Fibroblast of skin of right quadriceps (primary cell): ENCODE measurements at places on chromosomes 5 and 9.
A peak's percentile ranks its signal among the peaks of the same experiment; 100 is the strongest.

DNA sequence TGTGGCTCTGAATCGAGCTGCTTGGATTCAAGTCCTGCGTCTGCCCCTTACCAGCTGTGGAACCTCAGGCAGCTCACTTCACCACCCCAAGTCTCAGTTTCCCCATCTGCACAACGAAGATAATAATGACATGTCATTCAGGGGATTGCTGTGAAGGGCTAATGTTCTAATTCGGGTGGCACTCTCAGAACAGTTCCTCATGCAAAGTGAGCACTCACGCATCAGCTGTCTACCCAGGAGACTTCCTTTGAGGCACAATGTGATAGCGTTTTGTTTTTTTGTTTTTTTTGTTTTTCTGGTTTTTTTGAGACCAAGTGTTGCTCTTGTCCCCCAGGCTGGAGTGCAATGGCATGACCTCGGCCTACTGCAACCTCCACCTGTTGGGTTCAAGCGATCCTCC, 56.4 kb downstream of the NTNG2 start:
- no peak for DNase-seq

GRCh38 chr5:8135742-8136141, 266.8 kb downstream of the MTRR start:
- DNase-seq: no peak

DNA sequence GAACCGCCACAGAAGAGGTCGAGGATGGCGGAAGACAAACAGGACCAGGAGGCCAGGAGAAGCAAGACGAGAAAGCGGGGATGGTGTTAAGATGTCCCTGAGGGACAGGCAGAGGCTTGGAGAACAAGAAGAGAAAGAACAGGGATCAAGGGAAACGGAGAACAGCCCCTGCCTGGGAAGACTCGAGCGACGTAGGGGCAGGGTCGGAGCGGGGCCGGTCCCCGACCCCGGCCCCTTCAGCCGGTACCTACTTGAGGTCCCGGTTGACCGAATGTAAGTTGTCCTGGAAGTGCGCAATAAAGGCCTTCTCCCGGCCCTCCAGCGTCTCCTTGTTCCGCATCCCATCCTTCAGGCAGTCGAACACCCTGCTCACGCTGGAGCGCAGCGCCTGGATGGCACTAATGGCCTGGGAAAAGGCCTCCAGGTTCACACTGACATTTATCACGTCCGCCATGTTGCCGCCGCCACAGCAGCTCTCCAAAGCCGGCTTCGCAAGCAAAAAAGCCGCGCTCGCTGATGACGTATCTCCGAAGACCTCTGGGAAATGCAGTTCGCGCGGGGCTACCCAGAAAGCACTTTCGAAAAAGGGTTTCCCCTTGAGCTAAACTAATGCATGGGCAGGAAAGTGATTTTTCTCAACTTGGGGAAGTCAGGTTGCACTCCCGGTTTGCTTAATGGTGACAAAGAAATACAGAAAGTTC, at the start of gene MED27:
TSS of gene MED27 (minus strand) at position 477 of the 701 bp plus-strand sequence. CDS start at position 454, 23 bp downstream.
- DNase-seq: peak; percentile 87

GRCh38 chr9:69324549-69325401, at the start of gene ENTREP1:
TSS of gene ENTREP1 (plus strand) at chr9:69325215. CDS start at chr9:69325310, 95 bp downstream.
- DNase-seq: peak; percentile 7

DNA sequence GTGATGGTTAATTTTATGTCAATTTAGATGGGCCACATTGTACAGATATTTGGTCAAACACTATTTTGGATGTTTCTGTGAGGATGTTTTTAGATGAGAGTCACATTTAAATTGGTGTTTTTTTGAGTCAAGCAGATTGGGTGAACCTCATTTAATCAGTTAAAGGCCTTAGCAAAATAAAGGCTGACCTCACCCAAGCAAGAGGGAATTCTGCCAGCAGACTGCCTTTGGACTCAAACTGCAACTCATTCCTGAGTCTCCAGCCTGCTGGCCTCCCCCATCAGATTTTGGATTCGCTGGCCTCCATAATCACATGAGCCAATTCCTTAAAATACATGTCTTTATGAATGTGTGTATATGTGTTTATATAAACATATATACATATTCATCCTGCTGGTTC, 282.7 kb upstream of the POU5F2 start:
- DNase-seq: no peak

GRCh38 chr9:106420511-106420944, 442.4 kb upstream of the ZNF462 start:
- peak; percentile 92 for DNase-seq

- DNase-seq: peak; percentile 23
These were observed 30.7 kb upstream of the IL31RA start for GRCh38 chr5:55820488-55820887.

GRCh38 chr5:108615216-108615615, 132.5 kb upstream of the FER start:
- DNase-seq: peak; percentile 48

GRCh38 chr9:126989847-126990842, 75.6 kb downstream of the RALGPS1 start:
- DNase-seq: no peak

GRCh38 chr5:120779674-120780073, 315.6 kb downstream of the PRR16 start:
- peak; percentile 37 for DNase-seq

DNA sequence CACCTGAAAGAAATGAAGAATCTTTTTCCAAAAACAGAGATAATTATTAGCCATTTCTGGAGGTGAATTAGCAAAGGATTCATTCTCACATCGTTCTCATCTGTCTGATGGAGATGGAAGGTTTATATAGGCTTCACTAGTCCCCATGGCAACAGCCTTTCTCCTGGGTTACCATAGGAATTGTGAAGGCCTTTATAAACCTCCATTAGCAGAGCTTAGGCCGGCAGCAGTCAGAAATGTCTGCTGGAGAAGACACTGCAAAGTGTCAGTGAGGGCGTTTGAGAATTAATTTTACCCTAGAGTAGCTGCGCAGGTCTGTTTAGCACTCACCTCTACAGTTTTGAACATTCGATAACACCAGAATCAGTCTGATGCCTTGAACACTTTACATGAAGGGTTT, 290.4 kb upstream of the NR4A3 start:
- DNase-seq: no peak

GRCh38 chr5:133682451-133682850, 70.1 kb upstream of the FSTL4 start:
- no peak for DNase-seq

DNA sequence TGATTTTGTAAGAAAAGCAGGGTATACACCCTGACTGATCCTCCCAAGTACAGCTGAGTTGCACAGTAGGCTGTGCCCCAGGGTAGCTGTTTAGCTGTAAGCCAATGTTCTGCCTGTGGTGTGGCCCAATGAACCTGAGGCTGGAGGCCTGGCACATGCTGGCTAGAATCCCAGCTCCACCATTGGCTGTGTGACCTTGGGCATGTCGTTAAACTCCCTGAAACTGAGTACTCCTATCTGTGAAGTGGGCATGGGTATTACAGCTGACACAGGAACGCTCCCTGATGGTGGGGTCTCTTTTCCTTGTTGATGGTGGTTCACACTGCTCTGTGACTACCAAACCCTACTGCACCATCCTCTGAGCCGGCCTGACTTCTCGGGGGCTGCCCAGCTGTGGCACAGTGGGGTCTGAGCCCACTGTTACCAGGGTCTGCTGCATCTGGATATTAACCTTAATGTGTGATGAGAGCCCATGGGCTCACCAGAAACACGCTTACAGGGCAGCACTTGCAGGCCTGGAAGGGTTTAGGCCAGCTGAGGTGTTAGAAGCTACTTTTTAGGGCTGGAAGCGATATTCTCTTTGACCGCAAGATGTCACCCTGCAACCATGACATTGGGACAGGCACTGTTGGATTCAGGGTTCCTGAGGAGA, 7.0 kb upstream of the GADD45G start:
- peak; percentile 54 for DNase-seq

- DNase-seq: no peak
These were observed 4.0 kb upstream of the GADD45G start for GRCh38 chr9:89600831-89601230.

GRCh38 chr5:3139499-3139931, 388.0 kb upstream of the IRX2 start:
- peak; percentile 29 for DNase-seq

DNA sequence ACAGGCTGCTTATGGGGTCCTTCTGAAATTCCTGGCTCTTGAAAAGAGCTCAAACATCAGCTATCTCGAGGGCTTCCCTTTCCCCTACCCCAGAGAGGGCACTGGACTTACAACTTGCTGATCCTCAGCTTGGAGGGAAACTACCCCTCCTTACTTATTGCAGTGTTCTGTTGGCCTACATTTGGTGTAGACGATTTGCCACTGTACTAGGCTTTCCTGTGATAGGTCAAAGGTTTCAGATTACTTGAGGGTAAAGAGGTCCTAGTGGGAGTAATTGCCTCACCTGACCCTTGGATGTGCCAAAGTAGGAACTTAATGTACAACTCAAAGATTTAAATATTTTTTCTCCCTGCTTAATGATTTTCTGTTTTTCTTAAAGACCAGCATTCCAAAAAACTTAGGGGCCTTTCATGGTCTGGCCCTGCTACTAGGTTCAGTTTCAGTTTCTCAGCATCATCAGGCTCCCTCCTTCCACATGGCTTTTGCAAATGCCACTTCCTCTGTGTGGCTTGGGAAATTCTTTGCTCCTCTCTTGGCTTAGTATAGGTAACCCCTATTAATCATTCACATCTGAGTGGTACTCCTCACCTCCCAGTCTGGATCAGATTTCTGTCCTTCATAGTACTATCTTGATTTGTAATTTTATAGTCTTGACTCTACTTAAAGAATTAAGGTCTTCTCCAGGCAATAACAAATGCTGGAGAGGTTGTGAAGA, 32.4 kb downstream of the CYSTM1 start:
- no peak for DNase-seq

DNA sequence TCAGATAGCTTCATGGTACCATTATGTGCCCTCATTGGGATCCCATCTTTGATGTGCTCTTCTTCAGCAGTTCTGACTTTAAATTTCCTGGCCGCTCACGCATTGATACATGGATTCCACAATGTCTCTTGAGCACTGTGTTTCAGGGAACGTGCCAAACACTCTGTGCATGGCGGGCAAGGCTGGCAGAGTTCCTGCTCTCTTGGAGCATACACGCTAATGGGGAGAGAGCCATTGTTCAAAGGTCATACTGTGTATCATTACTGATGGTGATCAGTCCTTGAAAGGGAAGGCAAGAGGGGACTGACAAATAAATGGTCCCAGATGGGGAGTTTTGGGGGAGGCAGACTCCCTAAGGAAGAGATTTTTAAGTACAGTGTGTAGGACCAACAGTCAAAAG, 52.3 kb downstream of the AMBP start:
- no peak for DNase-seq

GRCh38 chr5:124669956-124670721, 76.3 kb downstream of the ZNF608 start:
- no peak for DNase-seq

GRCh38 chr5:91313757-91314673, 69.1 kb downstream of the ARRDC3 start:
- peak; percentile 90 for DNase-seq

DNA sequence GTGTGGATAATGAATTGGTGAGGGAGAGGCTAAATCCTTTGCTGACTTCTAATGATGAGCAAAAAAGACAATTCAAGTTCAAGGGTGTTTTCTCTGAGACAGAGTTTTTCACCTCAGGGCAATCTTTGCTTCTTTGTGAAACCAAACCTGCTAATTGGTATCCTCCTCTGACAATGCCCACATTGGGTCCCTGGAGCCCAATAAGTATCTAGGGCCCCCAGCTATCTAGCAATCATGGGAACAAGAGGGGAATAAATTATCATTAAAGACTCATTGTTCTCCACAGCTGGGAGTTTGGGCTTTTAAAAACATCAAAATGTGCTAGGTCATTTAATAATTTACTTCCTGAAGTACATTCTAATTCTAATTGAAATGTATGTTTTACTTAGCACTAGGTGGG, 227.3 kb downstream of the TMEM167A start:
- DNase-seq: no peak

DNA sequence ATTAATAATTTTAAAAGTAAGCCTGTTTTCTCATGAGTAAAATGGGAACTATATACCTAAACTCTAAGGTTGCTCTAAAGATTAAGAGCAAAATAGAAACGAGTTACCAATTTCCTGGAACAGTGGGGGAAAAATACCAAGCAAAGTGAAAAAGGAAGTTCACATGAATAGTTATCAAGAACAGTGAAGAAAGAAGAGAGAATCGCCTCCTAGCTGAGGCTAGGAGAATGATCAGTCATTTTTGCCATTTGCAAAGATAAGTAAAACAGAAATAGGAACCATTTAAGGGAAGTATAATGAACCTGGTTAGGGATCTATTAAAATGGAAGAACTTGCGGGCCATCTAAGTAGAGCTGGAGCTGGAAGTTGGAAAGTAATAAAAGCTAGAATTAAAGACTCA, 50.7 kb downstream of the P4HA2 start:
- DNase-seq: no peak

DNA sequence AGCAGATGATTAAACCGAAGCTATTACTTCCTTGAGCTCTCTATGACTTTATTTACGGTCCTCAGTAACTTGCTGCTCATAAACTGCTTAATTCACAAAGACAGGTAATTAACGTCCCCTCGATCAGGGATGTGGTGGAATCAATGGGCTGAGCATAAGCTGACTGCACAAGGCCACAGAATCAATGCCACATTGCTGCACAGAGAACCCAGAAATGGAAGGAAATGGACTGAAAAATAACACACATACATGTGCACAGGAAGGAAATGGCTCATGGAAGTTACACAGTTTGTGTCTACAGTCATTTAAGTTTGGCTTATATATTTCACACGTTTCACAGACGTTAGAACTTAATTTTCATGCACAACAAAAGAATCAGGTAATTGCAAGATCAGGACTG, 118.3 kb upstream of the KLF9 start:
- DNase-seq: no peak

- peak; percentile 35 for DNase-seq
These were observed 218.2 kb downstream of the MAST4 start for GRCh38 chr5:66814146-66814991.

DNA sequence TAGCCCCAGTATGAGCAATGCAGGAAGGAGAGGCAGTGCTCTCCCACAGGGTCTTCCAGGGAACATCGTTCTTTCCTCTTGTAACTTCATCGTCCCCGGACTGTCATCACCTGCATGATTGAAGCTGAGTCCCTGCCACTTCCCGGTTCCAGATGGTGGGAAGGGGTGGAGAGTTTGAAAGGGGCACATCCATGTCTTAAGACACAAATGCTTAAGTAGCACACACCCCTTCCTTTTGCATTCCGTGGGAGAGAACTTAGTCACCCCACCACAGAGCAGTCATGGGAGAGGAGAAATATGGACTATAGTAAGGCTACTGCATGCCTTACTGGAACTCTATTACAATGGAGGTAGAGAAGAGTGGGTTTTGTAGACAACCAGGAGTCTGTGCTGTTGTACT, 165.3 kb upstream of the GAS1 start:
- peak; percentile 97 for DNase-seq
